D721Med (cell line): ENCODE measurements at places on chromosomes 6 and 20.

DNA sequence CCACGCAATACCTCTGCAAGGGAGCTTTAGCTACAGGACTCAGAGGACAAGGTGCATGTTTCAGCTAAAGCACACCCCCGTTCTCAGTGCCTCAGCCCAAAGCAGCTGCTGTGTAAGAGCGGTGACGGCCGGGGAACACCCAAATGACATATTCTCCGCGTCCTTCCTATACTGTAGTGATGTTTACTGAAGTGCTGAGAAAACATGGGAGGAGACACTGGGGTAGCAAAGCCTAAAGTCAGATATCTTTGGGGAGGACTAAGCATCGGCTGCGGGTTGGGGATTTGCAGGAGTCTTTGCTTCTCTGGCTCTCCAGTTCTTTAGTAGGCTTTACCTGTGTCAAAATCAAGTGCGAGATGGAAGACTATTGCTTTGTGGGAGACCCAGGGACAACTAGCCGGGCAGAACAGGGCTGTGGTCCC lies 1.7 kb downstream of the SLC22A23 start:
- no peak for DNase-seq

GRCh38 chr6:136920671-136921380 lies 1.3 kb upstream of the SLC35D3 start:
- DNase-seq = no peak

DNA sequence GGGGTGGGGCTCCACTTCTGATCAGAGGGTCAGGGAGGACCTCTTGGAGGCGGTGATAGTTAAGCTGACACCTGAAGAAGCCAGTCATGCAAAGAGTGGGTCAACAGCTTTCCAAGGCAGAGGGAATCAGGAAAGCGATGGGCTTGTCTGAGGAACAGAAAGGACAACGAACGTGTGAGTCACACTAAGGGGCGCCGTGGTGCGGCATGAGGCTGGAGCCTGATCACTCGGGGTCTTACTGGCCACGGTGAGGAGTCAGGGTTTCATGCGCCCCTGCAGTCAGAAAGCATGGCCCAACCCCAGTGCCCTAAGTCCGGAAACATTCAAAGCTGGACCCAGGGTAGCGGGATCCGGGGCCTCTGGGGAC lies 50.6 kb upstream of the SLC32A1 start:
- no peak for DNase-seq

DNA sequence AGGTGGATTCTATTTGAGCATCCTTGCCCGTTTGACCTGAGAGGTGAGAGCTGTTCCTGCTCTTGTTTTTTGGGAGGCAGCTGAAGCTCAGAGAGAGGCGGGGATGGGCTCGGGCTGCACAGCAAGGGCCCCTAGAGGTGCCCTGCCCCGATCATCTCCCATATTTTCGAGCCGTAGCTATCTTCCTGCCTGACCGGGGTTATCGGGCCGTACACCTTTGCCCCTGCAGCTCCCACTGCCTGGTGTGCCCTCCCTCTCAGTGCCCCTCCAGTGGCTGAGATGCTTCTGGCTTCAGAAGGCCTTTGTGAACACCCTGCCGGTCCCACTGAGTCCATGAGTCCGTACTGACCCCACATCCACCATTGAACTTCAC lies 6.7 kb downstream of the SRC start:
- no peak for DNase-seq

DNA sequence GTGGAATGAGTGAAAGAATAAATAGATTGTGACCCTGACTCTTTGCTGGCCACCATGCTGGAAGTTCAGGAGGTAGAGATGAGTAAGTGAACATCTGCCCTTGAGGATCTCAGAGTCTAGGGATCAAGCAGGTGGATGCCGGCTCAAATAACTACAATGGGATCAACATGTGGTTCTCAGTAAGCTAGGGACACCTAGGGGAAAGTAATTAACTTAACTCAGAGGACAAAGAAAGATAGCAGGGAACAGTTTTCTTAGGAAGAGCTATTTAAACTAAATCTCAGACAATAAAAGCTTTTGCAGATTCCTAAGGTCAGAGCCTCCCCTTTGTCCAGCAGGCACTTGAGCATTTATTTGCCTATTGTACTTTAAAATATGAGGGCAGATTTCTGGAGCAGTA lies 29.1 kb downstream of the SLC13A3 start:
- no peak for DNase-seq

DNA sequence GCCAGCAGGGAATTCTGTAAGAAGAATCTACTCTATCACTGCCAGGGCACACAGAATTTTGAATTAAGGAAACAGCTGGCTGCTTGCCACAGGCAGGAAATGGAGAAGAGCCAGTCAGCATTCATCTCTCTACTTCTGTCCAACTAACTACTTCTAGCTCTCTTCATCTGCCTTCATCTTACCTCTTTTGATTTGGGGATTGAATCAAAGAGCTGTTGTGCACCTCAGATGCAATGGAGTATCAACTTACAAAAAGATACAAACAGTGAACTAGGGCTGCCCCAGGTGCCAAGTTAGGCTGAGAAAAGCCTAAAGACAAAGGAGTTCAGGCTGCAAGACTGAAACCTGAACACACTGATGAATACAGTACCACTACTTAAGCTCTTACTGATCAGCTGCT lies 82.0 kb downstream of the PTPRK start:
- no peak for DNase-seq

DNA sequence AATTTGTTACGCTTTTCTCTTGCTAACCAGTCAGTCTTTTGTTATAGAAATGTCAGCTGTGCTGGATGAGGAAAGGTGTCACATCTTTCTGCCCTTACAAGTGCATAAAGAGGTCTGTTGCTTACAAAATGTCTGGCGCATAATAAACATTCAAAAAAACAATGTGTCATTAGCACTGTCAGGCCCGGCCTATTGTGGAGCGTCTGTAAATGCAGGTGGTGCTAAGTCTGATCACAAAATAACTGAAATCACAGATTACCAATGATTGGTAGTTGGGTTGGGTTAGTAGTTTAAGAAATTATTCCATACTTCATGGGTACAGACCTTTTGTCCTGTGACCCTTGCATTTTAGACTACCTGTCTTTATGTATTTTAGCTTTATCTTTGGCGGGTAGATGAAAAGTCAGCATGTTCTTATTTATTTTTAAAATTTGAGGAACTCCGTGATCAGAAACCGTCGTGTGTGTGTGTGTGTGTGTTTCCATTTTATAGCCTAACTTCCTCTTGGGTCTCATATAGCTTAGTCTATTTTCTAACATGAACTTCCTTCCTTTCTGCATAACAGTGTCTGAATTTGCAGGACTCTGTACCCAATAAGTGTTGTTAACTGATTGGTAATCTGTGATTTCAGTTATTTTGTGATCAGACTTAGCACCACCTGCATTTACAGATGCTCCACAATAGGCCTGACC lies 88.1 kb upstream of the IFNGR1 start:
- no peak for DNase-seq

DNA sequence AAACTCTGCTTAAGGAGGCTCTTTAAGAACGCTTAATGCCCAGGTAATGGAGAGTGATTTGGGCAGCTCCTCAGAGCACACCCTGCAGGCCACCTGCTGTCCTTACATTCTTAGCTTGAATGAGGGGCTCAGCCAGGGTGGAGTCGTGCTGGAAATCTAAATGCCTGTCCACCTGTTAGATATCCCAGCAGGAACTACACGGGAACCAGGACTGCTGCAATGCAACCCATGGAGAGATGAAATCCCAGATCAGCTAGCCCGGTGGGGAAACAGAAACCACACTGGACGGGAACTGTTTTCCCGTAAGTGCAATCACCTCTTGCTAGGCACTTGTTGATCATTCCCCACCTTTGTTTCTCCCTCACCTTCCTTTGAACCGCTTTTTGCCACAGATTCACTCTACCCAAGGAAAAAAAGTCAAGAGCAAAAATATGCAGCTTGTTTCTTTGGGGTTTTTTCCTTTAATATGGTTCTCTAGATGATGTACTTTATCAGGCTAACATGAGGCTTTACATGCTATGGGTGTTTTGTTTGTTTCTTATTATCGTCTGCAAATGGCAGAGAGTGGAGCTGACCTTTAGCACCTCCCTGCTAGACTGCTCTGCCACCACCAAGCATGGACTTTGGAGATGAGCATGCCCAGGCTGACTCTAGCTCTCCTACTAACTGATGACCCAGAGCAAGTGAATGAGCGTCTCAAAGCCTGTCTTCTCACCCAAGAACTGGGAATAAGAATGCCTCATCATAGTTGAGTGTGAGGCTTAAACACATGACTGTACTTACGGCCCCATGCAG lies 125.9 kb upstream of the TNFAIP3 start:
- DNase-seq = no peak

GRCh38 chr6:119768201-119768600 lies 418.6 kb upstream of the MAN1A1 start:
- no peak for DNase-seq

DNA sequence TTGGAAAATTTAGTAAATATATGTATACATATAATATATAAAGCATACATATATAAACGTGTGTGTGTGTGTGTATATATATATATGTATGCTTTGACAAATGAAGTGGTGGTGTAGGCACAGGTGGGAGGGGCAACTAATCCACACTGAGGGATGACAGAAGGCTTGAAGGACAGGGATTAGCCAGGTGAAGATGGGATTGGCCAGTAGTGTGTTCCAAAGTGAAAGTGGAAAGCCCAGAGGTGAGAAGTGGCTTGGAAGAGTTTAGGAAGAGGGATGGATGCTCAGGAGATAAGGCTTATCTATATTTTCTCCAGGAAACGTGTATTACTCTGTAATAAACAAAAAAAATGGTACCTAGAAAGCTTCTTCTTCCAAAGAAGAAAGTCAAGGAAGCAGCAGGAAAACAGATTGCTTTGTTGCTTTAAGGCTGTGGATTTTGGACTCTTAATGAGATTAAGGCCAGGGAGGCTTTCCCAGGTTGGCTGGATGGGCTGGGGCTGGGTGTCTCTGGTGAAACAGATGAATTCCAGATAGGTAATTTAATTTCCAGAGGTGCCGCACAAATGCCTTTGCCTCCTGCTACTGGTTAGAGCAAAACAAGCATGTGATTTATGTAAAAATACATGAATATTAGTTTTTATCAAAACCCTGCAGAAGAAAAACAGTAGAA lies 63.9 kb downstream of the JARID2 start:
- DNase-seq = peak; percentile 43

- DNase-seq = no peak
Observed at GRCh38 chr6:14055541-14055940, 62.0 kb upstream of the CD83 start.

DNA sequence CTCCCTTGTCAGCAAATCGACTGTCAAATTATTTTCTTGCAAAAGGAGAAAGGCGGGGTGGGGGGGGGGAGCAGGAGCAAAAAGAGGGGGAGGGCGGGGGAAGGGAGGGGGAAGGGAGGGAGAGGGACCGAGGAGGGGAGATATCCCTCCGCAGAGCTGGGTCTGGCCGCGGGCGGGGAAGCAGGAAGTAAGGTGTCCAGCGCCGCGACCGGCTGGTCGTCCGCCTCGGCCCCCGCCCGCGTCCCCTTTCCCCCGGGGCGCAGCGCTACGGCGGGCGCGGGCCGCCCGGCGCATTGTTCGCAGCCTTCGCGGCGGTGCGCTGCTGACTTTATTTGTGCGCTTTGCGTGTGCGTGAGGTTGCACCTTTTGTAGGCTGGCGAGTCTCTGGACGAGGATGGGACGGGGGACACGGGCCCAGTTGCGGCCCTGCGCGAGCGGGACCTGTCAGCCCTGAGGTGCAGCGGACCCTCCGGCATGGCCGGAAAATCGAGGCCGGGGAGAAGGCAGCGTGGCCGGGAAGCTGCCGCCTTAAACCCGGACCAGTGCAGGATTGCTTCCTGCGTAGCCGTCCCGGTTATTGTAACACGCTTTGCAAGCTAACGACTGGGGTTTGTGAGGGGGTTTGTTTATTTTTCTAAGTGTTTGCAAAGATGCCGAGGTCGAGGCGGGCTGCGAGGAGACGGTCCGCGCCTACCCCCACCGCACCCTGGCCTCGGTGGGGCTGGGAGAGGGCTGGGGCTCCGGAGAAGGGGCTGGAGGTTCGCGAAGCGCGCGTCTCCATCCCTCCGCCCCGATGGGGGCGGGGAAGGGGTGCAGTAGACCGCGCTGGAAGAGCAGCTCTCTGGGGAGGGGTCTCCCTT lies 675 bp upstream of the TRERF1 start:
- DNase-seq = peak; percentile 41

DNA sequence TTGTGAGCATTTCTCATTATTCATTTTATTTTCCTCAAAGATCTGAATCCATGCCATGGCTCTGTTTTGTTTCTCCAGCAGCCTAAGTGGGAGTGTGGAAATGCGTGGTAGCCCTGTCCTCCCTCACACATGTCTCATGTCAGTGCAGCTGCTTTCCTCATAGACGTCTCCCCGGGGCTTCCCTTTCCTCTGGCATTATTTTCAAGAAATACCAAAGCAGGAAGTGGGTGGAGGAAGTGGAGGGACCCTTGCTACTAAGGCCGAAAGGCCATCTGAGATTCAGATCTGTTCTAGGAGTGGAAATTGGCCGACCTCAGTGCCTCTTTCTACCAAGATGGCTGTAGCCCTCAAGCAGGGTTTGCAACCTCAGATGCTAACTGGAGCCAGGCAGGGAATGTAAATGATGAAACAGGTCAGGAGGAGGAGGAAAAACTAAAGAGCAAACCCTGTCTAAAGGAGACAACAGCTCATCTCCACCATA lies 420.9 kb upstream of the PLCB4 start:
- DNase-seq = no peak

DNA sequence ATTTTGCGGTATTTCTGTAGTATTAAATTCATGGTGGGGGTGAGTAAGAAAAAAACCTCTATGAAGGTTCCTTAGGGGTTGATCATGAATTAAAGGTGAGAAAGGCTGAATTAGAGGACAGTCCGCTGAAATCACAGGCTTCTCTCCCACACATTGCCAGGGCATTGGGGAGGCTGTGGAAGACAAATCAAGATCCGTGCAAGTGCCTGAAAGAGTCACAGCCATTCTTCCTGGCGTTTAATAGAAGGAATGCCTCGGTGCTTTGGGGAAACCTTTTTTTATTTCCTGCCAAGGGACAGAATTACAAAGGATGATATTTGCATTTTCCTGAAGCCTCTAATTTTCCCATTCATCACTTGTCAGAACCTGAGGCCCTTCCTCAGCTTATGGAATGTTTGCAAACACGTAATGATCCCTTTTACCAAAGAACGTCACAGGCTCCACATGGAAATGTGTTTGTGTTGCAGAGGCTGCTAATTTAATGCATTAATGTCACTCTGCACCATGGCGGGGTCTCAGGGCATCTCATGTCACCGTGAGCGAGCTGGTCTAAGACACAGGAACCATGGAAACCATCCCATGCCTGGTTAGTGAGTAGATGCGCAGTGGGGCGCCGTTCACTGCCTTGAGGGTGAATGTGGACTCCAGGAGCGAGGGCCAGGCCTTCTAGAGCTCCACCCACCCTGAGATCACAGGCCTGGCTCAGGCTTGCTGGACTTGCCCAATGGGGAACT lies 185.9 kb upstream of the SULF2 start:
- no peak for DNase-seq

GRCh38 chr20:2405693-2406065 lies 25.0 kb downstream of the TGM6 start:
- DNase-seq = no peak

DNA sequence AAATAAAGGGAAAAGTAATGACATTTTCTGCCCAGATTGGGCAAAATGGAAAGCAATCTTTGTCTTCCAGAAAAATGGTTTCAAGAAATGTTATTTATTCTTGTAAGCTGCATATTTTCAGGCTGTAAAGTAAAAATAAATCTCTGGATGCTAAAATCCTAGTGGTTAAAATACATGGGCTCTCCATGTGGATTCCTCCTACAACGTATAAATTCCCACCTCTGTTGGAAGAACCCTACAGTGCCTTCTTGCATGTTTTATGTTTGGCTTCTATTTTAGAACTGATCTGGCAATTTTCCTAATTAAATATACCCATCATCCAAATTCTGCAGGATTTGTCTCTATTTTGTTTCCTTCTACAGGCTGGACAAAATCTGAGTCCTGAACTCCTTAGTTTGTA lies 528.9 kb downstream of the COL12A1 start:
- no peak for DNase-seq
